ENCODE measurements at places on chromosomes 5 and 9.
A peak's percentile ranks its signal among the peaks of the same experiment; 100 is the strongest.

- DNase-seq = no peak
Measured at GRCh38 chr9:121838746-121839669, 187.6 kb downstream of the DAB2IP start.

GRCh38 chr5:78696637-78697036 lies 48.1 kb upstream of the LHFPL2 start:
- DNase-seq = no peak

DNA sequence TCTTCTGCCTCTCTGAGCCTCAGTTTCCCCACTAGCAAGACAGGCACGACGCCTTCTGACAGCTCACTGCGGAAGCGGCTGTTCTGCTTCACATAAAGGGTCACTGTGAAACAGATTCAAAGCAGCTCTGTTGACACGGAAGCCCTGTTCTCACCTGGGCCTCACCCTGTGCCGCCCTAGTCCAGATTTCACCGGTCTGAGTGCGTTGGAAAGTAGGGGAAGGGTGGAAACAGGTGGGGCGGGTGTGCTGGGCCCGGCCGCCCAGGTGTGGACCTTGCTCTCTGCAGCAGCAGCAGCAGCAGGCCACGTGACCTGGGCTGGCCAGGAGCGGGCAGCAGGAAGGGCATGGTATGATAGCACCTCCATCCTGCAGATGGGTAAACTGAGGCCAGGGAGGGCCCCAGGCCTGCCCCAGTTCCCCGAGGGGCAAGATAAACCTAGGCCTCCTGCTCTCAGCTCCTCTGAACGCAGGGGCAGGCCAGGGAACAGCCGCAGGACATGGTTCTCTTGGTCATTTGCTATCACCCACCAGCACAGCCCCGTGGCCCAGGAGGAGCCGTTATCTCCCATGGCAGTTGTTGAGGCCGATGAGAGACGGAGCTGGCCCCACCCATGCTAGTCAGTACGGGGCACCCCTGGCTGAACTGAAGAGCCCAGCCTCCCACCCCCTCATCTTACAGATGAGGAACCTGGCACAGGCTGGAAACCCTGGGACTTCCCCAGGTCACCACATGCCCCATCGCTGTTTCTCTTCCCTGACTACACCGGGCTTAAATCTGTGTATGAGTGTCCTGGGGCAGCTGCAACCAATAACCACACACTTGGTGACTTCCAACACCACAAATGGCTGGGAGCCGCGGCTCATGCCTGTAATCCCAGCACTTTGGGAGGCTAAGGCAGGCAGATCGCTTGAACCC lies 12.1 kb downstream of the PTGES2 start:
- DNase-seq = peak; percentile 68

DNA sequence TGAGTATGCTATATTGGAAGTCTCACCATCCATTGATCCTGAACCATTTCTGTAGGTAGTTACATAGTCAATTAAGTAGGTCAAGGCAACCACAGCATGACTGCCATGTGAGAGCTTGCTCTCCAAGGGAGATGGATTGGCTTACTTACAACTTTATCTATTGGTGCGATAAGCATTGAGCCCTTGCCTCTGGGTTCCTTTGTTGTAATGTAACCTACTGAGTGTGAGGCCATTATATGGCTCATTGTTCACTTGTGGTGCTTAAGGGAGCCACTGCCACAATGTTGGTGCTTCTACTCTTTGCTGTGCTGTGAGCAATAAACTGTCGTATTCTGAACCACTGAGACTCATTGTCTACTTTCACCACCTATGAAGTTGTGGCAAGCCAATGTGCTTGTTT lies 510.6 kb upstream of the ITGA1 start:
- DNase-seq = no peak

GRCh38 chr9:34124926-34125325 lies 1.6 kb downstream of the DCAF12 start:
- DNase-seq = no peak

DNA sequence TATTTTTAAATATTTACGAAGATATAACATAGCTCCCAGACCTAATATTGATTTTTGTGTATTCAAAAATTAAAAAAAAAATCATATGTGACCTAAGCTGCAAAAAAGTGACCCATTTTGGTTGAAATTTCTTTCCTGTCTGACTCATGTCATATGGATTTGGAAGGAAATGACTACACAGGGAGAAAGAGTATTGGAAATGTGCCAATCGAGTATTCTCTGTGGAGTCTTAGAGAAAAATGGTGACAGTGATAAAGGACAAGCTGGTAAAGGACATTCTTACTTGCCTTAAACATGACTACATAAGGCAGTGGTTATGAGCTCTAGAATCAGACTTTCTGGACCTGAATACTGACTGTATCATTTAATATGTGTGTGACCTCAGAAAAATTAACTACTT lies 262.9 kb upstream of the PTPRD start:
- DNase-seq = no peak

- DNase-seq = no peak
Measured at GRCh38 chr5:169580964-169581363, 2.6 kb upstream of the SPDL1 start.

- DNase-seq = peak; percentile 11
Measured at GRCh38 chr9:93967020-93967803, 12.1 kb upstream of the BARX1 start.

DNA sequence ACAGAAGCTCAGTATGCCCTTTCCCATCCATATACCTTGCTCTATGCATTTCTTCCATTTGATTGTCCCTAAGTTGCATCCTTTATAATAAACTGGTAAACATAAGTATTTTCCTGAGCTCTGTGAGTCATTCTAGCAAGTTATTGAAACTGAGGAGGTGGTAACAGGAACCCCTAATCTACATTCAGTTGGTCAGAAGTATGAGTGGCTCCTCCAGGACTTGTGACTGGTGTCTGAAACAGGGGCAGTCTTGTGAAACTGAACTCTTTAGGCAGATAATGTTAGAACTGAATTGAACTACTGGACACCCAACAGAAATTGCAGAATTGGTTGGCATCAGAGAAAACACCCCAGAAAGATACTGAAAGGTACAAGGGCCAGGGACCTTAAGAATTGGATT lies 133.1 kb upstream of the POU5F2 start:
- DNase-seq = no peak

- no peak for DNase-seq
Measured at GRCh38 chr5:97918057-97918456, 735.0 kb upstream of the RIOK2 start.

- no peak for DNase-seq
Measured at GRCh38 chr5:122126177-122126755, 3.1 kb upstream of the ZNF474 start.

DNA sequence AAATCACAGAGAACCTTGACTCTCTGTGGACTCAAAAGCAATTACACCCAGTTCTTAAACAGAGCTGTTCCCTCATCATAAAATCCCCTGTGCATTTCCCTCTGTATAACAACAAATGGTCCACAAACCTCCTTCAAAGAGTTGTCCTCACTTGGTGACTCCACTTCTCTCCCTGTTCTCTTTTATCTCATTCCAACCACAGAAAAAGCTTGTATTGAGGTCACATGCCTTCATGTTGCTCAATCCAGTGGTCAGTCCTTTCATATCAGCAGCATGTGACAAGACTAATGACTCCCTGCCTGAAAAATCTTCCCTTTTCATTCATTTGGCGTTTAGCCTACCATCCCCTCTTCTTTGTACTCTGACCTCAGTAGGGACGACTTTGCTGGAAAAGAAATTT lies 158.0 kb downstream of the DEPDC1B start:
- DNase-seq = no peak

- DNase-seq = no peak
Measured at GRCh38 chr9:130356877-130357584, 87.7 kb upstream of the ASS1 start.

GRCh38 chr9:8168916-8169438 lies 369.4 kb upstream of the DMAC1 start:
- no peak for DNase-seq

- no peak for DNase-seq
Measured at GRCh38 chr5:89706731-89707130, 702.8 kb downstream of the CETN3 start.

- no peak for DNase-seq
Measured at GRCh38 chr5:116280149-116280803, 195.5 kb downstream of the COMMD10 start.

DNA sequence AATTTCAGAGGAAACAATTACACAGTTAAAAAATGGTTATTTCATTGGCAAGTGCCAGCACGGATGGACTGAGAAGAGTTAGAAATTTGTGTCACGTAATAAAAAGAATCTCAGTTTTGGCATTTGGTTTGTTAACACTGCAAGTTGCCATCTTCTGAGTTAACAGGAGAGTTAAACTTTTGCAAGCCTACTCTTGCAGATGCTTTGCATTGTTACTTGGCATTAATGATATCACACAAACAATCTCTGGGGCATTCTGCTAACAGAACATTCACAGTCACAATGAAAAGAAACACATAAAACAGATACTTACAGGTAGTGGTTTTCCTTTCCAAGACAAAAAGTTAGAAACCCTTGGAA lies 647 bp downstream of the FREM1 start:
- no peak for DNase-seq

GRCh38 chr5:131296213-131296672 lies 32.4 kb downstream of the CDC42SE2 start:
- no peak for DNase-seq

DNA sequence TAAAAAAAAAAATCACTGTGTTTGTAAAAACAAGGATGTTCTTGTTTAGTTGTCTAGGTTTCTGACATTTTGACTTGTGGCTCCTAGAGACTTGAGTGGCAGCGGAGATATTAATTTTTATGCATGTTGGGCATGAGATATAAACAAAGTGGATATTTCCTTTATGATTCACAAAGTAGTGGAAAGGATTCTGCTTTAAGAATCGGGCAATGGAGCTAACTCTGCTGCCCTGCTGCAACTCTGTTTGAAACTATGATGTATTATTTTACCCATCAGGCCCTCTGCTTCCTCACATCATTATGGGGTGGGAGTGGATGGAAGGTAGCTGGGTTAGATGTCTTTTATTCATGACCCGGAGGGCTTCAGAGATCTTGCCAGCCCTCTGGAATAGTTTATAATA lies 94.1 kb upstream of the CD180 start:
- DNase-seq = no peak

DNA sequence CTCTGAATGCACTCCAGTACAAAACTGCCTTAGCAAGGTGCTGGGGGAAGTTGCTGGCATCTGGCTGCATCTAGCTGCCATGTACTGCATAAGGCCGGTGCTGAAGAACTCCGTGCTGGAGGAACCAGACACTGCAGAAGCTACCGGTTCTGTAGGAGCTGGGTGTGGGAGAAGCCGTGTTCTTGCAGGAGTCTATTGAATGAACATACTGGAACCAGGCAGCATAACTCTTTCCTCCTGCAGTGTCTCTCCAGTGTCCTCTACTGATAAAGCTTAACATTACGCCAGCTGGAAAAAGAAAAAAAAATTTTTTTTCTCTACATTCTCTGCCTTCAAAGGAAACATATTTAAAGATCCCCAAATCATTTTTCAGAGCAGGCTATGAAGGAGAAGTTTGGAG lies 38.5 kb downstream of the VPS13A start:
- DNase-seq = no peak

- DNase-seq = no peak
Measured at GRCh38 chr5:176732306-176732705, 78.1 kb upstream of the UNC5A start.

DNA sequence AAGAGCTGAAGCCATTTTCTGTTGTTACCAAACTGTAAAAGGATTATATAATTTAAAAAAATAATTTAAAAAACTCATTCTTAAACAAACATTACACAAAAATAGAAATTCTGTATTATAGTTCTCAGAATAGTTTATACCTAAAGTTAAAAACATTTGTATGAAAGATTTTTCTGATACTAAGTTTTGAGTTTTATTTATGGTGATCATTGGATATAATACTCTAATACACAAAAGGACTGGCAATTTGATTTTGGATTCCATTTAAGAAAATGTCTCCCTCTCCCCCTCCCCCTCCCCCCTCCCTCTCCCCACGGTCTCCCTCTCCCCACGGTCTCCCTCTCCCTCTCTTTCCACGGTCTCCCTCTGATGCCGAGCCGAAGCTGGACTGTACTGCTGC lies 37.7 kb upstream of the PDCL start:
- no peak for DNase-seq

- peak; percentile 41 for DNase-seq
Measured at GRCh38 chr9:15306068-15306756, 804 bp downstream of the TTC39B start.

DNA sequence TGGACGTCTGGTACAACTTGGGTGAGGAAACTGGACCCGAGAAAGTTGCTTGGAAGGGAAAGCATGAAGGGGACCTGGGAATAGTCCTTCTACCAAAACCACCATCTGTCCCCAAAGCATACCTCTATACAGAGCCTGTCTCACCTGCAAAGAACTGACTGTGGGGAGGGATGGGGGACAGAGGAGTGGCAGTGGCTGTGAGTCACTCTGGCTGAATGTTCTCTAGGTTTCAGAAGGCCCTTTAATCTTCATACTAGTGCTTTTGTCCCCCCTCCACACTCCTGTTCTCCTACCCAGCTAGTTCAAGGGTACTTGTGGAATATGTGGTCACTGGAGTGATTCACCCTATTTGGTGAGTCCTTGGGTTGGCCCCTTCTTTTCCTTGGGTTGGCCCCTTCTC lies 109.3 kb upstream of the RUSC2 start:
- DNase-seq = no peak

- DNase-seq = no peak
Measured at GRCh38 chr9:13715430-13715829, 435.9 kb upstream of the MPDZ start.

DNA sequence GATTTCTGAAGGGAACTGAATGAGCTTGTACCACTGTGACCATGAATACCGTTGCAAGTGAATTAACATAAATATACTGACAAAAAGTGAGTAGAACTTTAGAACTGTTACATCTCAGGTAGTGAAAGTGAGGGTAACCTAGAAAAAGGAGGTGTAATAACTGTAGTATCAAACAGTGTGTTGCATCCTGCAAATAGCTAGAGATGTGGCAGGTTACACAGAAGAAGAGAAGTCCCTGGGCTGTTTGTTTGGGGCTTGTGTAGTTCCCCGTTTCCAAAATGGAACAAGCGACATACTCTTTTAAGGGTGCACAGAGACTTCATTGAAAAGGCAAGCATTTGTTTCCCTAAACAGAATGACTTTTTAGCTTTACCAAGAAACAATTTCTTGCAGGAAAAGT lies 214.8 kb downstream of the NR3C1 start:
- peak; percentile 19 for DNase-seq

DNA sequence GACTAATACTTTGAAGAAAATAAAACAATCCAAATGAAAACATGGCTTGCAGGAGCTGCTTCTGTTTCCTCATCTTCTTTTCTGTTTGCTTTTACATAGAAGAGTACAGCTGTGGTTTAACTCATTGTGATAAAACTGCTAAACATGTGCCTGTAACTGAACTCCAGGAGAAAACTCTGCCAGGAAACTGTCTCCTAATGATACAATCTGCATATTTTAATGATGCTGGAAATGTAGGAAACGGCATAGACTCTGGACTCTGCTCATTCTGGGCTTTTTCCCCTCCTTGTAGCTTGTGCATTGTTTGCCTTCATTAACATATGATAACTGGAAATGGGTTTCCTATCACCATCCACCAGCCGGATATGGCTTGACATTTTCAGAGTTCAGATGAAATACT lies 813.3 kb upstream of the WWC1 start:
- no peak for DNase-seq

- no peak for DNase-seq
Measured at GRCh38 chr5:122182491-122182921, 53.2 kb downstream of the ZNF474 start.

All from GM13976 (cell line).